Activated naive CD4-positive, alpha-beta T cell treated with anti-CD3 and anti-CD28 coated beads, Interleukin-2, amount 50 U/mL, for 72 hours (primary cell): ENCODE measurements at places on chromosomes 5 and 9. TPM values are rescaled to one million over a fixed set of nuclear protein-coding genes. Genes with fewer than 3 reads are reported as not detected.

DNA sequence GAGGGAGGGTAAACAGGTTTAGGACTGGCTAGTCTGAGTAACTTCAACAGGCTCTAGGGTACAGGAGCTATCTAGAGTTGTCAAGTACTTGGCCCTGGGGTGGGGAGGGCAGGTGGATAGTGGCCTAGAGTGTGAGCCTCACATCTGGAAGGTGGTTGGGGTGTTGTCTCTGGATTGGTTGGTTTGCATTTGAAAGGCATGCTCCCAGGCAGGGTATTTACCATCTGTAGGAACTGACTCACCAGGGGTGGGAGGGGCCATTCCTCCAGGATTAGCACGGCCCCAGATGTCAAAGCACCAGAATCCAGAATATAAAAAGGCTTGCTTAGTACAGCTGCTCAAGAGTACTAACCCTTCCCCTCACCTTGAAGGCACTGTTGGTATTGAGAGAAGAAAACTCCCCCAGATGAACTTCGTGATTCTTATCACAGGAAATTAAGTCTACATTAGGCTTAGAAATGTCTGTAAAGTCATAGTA, 193.3 kb downstream of the NTRK2 start:
- DNase-seq, result no peak

Gene PRXL2C
- 7.8 TPM for total RNA-seq

Gene DPYSL3
- total RNA-seq, result not detected

DNA sequence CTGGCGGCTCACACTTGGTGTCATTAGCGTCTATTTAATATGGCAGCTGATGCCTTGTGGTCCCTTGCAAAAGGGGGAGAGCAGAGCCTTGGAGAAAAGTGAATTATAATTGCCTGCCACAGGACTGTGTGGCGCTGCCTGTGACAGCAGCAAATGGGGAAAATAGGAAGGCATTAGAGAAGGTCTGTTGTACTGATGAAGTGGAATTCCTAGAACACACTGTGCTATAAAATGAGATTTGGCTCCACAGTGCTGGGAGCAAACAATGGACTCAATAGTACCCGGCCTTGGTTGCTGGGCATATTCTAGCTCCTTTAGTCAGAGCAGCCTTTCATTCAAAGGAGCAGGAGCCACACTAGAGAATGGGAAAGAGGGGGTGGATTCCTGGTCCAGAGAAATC, 21.3 kb downstream of the SEMA6A start:
- DNase-seq, result no peak

Gene LEAP2
- 1.5 TPM for total RNA-seq

DNA sequence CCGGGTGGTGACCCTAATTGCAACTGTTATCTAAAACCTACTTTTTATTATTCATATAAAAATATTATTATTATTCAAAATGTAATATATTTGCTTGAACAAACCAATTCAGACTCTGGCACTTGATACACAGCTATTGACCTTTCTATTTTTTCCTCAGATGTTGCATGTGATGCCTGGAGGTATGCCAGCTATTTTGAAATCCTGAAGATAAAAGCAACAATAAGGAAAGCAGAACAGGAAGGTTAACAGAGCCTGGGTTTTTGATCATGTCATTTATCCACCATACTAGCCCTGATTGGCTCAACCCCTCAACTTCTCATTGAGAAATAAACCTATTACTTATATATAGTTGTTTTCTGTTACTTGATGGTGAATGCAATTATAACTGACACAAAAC, 340.9 kb upstream of the KIF2A start:
- DNase-seq, result no peak
